ENCODE measurements at places on chromosomes 5 and 9.

DNA sequence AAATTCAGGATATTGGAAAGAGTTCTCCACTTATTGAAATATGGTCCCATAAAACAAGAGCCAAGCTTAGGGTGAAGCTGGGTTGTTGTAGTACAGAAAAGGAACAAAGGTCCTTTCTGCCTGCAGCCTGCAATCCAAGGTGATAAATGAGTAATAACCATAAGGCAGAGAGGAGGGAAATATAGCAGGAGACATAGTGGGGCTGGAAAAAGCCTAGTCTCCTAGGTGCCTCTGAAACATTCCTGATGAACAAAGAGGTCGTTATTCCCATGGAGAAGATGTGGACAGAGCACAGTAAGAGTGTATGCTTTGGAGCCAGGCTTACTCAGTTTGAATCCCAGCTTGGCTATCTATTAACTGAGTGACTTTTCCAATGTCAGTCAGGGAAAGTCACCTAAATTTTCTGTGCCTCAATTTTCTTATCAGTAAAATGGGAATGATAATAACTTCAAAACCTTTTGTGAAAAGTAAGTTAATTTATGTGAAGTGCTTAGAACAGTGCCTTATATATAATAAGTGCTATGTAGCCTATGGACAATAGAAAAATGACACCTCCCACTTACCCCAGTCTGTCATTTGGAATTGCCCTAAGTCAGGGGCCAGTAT, 110.8 kb upstream of the GRIN3A start:
- DNase-seq: no peak

- DNase-seq: no peak
These were observed 71.6 kb downstream of the ERCC6L2 start for GRCh38 chr9:95947118-95947517.

DNA sequence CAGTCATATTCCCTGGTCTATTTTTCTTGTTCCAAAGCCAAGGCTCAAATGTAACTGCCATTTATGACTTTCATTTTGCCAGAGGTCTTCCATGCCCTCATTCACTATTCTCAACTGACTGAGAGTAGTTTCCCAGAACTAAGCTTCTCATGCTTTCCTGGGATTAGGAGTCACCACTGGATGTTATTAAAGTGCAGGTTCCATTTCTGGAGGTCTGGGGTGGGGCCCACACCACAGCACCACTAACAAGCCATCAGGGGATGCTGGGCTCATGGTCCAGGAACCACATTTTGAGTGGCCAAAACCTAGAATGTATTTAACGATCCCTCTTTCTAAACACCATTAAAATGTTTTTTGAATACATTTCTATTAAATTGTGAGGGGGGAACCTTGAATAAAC, 677.6 kb downstream of the SEMA5A start:
- no peak for DNase-seq

- DNase-seq: no peak
These were observed 10.5 kb downstream of the PJA2 start for GRCh38 chr5:109399092-109399759.

DNA sequence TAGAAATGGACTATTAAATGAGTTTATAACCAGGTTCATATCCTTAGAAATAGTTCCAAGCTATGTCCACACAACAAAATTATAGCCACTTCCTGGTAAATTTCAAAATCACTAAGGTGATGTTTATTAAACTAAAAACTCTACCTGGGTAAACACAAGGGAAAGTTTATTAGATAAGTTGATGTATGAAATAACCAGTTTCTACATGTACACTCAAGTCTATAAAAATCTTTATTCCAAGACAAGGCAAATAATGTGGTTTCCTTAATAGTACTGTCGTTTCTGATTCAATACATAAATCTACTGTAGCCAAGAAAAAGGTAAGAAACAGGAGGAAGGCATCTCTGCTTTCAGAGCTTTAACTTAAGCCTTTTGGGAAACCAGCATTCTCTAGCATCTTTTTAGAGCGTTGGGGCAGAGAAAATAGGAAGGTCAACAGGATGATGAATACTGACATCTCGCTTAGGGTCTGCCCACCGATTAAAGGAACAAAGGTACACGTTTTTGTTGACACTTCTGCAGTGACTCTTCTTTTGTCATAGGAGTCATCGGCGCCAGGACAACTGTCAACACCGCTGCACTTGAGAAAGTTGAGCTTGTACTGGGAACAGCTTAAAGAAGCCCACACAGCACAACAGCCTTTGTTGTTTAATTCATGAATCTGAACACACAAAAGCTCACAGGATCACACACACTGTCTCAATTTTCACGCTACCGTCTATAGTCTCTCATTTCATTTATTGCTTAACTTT, 513.6 kb downstream of the SLCO4C1 start:
- DNase-seq: no peak

DNA sequence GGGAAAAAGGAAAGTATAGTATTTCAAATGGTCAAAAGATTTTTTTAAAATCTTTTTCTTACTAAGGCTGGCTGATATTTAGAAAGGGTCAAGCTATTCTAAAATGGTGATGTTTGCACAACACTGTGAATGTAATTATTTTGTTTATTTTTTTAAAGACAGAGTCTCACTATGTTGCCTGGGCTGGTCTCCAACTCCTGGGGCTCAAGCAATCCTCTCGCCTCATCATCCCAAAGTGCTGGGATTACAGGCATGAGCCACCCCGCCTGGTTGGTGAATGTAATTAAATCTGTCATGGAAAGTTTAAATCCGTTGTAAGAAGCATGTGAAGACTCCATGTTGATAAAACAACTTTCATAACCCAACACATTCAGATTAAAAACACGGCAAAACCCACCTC, 2.6 kb downstream of the UBTD2 start:
- peak; percentile 19 for DNase-seq

GRCh38 chr5:171031977-171032376, 170.2 kb downstream of the RANBP17 start:
- no peak for DNase-seq

- DNase-seq: no peak
These were observed 8.4 kb upstream of the EXOC3 start for GRCh38 chr5:434443-435146.

DNA sequence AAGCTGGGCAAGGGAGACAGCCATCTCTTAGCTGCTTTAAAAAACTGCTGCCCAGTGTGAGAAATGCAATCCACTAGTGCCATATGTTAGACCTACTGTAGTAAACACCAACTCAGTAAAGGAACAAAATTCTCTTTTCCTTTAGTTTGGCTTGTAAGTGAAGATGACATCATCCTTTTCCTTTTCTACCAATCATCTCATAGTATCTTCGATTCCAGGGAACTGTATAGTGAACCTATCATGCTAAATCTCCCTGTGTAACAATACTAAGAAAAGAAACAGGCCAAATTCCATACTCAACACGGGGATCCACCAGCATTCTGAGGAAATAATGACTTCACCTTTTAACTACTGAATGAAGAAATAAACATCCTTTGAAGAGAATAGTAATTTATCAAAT, 100.1 kb downstream of the RAPGEF6 start:
- no peak for DNase-seq

GRCh38 chr5:87836696-87837095, 424.0 kb upstream of the CCNH start:
- no peak for DNase-seq

DNA sequence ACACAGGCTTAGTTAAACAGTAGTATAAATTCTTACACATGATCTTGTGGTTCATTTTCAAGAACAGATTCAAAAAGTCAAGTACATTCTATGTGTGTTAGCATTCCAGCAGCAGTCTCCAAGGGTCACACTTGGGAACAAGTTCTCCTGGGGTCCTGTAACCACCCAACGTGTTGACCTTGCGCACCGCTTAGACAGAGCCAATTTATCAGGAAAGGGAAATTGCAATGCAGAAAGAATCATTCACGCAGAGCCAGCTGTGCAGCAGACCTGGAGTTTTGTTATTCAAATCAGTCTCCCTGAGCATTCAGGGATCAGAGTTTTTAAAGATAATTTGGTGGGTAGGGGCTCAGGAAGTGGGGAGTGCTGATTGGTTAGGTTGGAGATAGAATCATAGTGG, 8.5 kb upstream of the RXFP3 start:
- DNase-seq: no peak

DNA sequence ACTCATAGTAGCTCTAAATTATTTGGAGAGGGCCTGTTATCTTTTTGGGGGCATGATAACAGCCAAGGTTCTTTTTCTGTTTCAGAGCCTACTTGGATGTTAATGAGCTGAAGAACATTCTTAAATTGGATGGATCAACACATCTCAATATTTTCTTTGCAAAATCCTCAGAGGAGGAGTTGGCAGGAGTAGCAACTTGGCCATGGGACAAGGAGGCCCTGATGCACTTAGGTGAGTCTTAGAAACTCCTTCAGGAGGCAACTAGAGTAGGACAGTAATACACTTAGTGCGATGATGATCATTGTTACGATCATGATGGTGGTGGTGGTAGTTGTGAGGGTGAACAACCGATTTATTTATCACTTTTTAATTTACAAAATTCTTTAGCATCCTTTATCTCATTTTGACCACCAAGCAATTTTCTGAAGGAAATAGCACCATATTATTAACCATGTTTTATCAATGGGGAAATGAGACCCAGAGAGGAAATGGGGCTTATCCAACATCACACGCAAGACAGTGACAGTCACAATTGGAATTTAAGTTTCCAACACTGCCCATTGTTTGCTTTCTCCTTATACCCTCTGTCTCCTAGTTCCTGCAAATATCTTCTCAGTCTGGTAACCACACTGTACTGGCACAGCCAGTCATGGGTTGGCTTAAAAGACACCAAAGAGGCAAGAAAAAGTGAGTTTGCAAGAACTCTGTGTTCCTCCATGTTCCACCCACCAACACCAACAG, 54.0 kb downstream of the PAPPA start:
- DNase-seq: no peak

GRCh38 chr9:134406366-134407120, 80.3 kb downstream of the RXRA start:
- no peak for DNase-seq

DNA sequence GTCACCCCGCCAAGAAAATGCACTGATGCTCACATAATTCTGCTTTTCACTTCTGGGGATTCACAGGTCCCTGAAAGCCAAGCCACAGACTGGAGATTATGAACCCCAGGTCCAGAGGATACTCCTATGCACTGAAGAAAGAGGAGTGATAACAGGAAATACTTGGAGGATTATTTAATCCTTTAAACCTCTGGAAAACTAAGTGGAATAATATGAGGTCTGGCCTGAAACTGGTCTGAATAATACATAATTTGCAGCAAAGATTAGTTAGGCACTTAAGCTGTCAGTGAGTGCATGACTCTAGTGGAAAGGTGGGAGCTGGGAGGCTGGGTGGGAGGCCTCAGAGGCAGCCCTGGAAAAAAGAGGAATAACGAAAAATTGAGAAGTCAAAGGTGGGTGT, 45.7 kb downstream of the MARCHF3 start:
- DNase-seq: no peak

DNA sequence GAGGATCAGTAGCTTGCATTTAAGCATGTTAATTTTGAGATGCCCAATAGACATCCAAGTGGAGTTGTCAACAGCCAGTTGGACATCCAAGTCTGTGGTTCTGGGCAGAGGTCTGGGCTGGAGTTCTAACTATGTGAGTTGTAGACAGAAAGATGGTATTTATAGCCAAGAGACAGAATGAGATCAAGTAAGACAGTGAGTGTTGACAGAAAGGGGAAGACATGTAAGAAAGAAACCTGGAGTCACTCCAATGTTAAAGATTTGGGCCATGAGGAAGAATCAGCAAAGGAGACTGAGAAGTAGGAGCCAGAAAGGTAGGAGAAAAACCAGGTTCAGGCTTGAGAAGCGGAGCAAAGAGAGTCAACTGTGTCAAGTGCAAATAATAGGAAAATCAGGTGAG, 95.5 kb upstream of the PUM3 start:
- no peak for DNase-seq

- DNase-seq: no peak
These were observed 59.1 kb downstream of the DEPDC1B start for GRCh38 chr5:60640901-60641300.

GRCh38 chr5:137335493-137335892, 163.6 kb downstream of the SPOCK1 start:
- no peak for DNase-seq

- DNase-seq: no peak
These were observed 182.5 kb downstream of the CDK5RAP2 start for GRCh38 chr9:120397453-120397852.

GRCh38 chr5:163473635-163474243, 13.3 kb downstream of the HMMR start:
- DNase-seq: no peak

- DNase-seq: no peak
These were observed 26.4 kb downstream of the TNFSF15 start for GRCh38 chr9:114779352-114779845.

DNA sequence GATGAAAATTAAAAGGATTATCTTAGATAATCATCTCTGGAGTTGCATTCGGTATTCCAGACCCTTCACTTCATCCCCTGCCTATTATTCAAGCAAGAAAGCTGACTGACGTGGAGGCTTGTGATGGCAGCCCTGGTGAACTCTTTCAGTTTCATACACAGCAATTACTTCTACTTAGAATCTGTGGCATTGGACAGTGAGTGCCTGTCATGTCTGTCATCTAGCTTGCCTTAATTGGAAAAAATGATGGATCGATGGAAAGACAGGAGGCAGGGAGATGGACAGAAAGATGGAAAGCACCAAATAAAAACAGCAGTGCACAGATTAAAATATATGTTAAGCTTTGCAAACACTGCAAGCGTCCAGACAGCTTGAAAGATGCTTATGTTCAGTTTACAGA, 1371.0 kb upstream of the CDH6 start:
- no peak for DNase-seq

- no peak for DNase-seq
These were observed 7.1 kb downstream of the SPACA9 start for GRCh38 chr9:132885720-132886333.

- no peak for DNase-seq
These were observed at the start of gene LRRTM2 for GRCh38 chr5:138874771-138875551. Gene LRRTM2, minus strand, starts transcription at chr5:138875335. Its CDS starts 424 bp downstream, at chr5:138874911.

DNA sequence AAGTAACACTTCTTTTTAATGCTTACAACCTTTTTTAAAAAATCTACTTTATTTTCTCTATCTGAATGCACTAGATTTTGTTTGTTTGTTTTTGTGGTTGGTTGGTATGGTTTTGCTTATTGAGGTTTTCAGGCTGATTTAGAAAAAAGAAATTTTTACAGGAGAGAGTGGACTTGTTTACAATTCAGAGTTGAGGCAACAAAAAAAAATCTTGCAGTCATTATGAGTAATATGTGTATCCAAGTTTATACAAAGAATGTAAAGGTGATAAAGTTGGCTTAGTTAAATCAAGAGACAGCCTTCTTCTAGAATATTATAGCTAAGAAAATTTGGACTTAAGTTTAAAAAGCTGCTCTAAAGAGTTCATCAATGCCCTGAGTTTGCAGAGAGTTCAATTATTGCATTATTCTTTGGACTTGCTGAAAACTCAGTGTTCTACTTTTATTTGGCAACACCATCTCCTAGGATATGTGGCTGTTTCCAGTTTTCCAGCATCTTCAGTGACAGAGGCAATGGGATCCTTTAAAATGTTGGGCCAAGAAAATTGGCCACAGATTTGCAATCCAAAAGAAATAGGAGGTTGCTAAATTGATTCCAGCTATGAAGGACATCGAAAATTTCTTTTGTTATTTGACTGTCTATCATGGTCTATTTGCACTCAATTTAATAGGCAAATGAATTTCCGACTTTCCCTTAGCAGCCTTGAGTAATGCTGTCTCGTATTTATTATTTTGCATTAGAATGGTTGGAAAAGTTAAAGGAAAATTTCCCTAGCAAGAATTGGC, 10.7 kb downstream of the STK32A start:
- no peak for DNase-seq

Data from HAP-1 (cell line).